ENCODE measurements at places on chromosomes 7 and 10.
A peak's percentile ranks its signal among the peaks of the same experiment; 100 is the strongest.

- DNase-seq, result peak; percentile 8
These were observed 15.8 kb upstream of the CAMK1D start for GRCh38 chr10:12333380-12334185.

GRCh38 chr10:120432209-120432608 is 24.8 kb upstream of the PLPP4 start:
- DNase-seq, result no peak

DNA sequence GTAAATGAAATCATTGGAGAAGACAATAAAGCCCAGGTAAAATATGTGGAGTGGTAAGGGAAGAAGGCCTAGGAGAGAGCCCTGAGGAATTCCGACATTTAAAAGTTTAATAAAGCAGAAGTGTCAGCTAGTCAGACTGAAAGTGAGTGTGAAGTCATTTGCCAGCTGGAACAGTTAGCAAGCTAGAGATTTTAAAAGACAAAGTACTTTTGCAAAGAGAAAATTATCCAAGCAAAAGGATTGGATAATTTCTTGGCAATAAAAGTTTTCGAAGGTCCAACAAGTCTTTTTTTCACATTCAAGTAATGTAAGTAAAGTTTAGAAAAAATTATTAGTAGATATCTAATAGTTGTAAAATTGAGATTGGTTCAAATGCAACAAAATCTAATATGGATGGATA is 27.1 kb upstream of the SEMA3C start:
- DNase-seq, result no peak

- no peak for DNase-seq
These were observed 280.8 kb downstream of the ARHGAP12 start for GRCh38 chr10:31647861-31648260.

DNA sequence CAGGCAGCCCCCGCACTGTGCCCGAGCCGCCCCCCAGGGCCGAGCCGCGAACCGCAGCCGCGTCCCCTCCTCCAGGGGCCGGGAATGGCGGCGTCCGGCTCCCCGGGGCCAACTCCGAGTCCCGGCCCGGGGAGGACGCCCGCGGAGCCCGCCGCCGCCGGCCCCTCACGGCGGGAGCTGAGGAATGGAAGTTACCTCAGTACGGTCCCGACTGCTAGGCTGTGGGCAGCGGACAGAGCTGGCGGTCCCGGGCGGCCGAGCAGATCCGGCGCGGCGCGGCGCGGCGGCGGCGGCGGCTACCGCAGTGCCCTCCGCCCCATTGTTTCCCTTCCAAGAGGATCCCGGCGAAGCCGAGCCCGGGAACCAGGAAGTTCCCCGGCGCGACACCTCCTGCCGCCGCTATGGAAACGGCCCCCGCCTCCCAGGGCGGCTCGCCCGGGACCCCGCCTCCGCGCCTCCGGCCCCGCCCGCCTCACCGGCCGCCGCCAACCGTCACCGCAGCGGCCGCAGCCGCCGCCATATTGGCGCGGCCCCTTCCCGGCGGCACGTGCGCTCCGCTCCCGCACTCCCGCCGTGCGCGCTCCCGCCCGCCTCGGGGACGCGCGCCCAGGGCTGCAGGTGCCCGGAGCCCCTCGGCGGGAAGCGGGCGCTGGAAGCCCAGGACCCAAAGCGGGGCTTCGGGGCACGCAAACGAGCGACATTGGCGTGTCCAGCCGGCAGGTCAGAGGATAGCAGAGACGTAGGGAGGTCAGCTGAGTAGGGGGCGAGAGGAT is at the start of gene USP6NL:
USP6NL (minus strand) TSS at position 403 of the 773 bp plus-strand sequence. CDS start 14,016 bp downstream, outside the sequence.
- DNase-seq, result peak; percentile 39

DNA sequence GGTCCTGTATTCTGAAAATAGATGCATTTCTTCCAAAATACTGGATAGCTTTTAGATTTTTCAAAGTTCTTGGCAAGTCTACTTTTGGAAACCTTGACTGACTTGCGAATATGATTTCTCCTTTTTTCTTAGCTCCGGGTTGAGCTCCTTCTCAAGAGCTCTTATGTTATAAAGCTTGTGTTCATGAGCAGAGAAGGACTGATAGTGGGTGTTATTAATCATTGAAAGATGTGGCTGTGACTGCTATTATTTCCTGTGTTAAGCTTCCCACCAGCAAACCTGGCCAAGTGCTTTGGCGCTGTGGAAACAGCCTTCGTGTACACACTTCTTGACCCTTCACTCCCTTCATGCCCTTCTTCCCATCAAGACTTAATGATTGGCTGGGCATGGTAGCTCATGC is 98.2 kb downstream of the KIAA1217 start:
- DNase-seq, result no peak

- DNase-seq, result no peak
These were observed 64.3 kb downstream of the CUBN start for GRCh38 chr10:17065273-17065672.

DNA sequence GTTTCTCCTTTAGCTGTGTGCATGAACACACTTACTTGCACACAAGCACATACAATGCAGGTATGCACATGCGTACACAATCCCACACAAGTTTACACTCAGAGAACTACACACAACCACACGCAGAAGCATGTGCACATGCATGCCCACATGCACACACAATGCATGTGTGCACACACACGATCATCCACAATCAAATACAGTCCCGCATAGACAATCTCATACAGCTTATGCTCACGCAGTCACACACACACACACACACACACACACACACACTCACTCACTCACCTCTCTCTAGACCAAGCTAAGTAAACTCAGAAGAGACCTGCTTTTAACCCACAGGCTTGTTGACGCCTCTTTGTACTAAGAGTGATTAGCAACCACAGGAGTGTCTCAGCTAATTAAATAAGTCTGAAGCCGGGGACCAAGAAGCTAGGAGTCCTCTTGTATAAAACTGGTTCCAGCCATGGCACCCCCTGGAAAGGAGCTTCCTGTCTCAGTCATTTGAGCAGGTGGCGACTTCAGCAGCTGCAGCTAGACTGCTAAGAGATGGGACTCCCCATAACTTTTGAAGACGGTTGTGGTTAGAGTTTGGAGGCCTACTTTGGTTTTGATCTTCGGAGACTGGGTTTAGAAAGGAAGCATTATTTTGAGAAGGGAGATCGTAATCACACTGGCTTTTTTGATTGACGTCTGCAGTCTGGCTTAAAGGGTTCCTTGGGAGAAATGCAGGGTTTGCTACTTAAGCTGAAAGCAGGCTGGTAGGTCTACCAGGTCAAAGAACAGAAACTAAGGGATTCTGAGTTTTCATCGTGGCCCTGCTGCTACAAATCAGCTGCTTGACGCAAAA is 82.3 kb upstream of the ADRB1 start:
- peak; percentile 96 for DNase-seq

GRCh38 chr7:128869138-128869943 is 6.7 kb downstream of the ATP6V1F start:
- DNase-seq, result no peak

DNA sequence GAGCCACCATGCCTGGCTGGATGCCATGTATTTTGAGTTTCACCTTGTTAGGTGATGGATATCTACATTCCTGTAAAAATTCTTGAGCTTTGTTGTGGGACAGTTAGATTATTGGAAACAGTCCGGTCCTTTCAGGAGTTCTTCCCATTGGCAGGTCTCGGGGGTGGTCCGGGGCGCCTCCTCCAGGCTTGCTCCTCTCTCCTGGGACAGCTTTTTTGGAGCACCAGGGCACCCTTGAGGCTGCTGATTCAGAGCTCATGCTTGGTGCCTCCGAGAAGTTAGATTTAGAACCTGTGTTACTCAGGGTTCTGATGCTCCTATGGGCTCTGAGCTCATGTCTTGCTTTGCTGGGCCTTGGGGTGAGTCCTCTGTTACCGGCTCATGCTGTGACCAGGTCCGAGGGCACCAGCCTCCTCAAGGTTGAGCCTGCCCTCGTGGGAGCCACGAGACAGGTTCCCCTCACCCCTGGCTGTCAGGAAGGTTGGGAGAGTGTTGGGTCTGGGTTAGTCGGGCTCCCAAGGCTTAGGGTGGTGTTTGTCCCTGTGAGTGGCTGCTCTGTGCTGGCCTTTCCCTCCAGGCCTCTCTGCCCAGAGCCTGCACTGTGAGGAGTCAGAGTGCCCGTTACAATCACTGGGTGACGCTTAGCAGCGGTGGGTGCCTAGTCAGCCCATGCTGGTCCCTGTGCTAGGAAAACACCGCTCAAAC is 6.0 kb downstream of the SPRN start:
- no peak for DNase-seq

- no peak for DNase-seq
These were observed 165.8 kb upstream of the PRSS1 start for GRCh38 chr7:142583446-142583845.

DNA sequence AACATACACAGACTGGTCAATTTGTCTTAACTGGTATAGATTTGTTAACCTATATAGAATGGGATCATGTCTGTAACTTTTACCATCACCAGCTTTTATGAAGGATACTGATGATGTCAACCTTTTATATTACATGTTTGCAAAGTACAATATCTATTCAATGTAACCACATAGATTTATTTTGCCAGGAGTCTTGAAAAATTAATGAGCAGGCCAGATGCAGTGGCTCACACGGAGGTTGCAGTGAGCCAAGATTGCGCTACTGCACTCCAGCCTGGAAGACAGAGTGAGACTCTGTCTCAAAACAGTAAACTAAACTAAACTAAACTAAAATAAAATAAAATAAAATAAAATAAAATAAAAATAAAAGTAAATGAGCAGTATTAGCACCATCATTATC is 30.0 kb upstream of the PARD3 start:
- no peak for DNase-seq

DNA sequence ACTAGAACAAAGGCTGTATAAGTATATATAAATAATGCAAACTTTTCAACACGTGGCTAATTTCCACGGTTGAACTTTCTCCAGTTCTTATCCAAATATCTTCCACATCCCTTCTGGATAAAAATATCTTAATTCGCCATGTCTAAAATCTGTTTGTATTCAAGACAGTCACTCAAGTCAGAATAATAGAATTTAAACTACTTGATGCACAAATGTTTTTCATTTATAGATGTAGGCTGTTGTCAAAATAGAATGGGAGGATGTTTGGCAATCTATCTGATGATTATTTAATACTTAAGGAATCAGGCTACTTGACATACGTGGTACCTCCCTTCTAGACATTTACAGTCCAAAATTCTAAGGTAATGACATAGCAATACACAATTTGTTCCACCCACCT is 204.3 kb downstream of the TWIST1 start:
- no peak for DNase-seq

DNA sequence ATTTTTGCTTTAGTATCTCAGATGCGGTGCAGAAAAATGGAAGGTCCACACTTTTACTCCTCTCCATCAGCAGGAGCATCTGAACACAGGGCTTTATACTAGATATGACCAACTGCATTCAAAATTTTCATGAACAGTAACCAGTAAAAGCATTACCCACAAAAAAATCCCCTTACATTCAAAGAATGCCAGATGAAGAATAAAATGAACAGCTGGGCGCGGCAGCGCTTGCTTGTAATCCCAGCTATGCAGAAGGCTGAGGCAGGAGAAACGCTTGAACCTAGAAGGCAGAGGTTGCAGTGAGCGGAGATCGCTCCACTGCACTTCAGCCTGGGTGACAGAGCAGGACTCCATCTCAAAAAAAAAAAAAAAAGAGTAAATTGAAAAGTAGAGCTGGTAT is 3.1 kb downstream of the SAR1A start:
- no peak for DNase-seq

GRCh38 chr7:130881091-130881798 is 147.2 kb upstream of the KLF14 start:
- no peak for DNase-seq

- DNase-seq, result no peak
These were observed 137.2 kb upstream of the PCBD1 start for GRCh38 chr10:71025535-71025934.

Data from T-helper 1 cell (primary cell).